ACHN (cell line): ENCODE measurements at places on chromosomes 6 and 20.

DNA sequence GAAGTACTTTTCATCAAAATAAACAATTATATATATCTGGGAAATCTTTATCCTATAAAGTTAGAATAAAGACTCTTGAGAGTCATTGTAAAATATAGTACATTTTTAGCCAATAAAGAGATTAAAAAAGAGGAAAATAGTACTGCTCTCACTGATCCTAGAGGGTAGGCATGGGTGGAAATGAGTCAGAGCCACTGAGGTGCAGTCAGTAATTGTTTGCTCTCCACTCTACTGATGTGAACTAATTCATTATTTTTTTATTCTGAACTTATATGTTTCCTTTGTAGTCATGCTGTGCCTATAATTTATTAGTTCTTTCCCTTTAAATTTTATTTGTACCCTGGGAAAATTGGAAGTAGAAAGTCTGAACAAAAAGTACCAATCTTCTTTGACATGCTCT lies 1359.4 kb upstream of the GJE1 start:
- DNase-seq = no peak

DNA sequence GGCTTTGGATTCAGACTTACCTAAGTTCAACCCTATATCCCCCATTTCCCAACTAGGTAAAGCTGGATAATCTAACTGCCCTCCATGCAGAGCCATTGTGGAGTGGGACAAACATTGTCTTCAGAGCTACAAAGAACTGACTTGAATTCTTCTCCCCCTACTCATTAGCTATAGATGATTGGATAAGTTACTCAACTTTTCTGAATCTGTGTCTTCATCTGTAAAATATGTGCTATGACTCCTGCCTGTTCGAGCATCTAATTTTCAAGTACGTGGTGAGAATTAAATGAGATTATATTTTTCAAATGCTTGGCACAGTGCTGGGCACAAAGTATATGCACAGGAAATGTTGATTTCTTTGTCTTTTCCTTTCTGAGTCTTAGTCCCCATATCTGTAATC lies 240.3 kb upstream of the TCF21 start:
- no peak for DNase-seq

GRCh38 chr20:33812908-33813462 lies 1.8 kb downstream of the CHMP4B start:
- DNase-seq = peak; percentile 32

GRCh38 chr6:15375018-15375417 lies 129.1 kb downstream of the JARID2 start:
- no peak for DNase-seq

- DNase-seq = peak; percentile 95
These were observed at the start of gene AGPAT4 for GRCh38 chr6:161273752-161274487. Gene AGPAT4, minus strand, starts transcription at chr6:161274061. Its CDS starts 41,848 bp downstream, at chr6:161232213.
